Aorta (tissue), 5 donors: ENCODE measurements at places on chromosomes 4 and X. TPM values are rescaled to one million over a fixed set of nuclear protein-coding genes. Genes with fewer than 3 reads are reported as not detected.

HPGDS gene
- total RNA-seq, result 3.2 TPM

TRMT10A gene
- 3.3 TPM for total RNA-seq

GAGE1 gene
- not detected for total RNA-seq

BEX1 gene
- total RNA-seq, result 1.2 TPM

RNF212 gene
- total RNA-seq, result 8.9 TPM

RTL3 gene
- total RNA-seq, result 0.87 TPM

TEC gene
- 9.3 TPM for total RNA-seq

NAAA gene
- 41.4 TPM for total RNA-seq

MGAT4D gene
- total RNA-seq, result not detected

SOX3 gene
- total RNA-seq, result not detected

DDX60 gene
- total RNA-seq, result 24.4 TPM

ATOH1 gene
- not detected for total RNA-seq

CCKAR gene
- total RNA-seq, result not detected

UGT2A1 gene
- total RNA-seq, result not detected

MSANTD1 gene
- total RNA-seq, result 3.5 TPM

DNA sequence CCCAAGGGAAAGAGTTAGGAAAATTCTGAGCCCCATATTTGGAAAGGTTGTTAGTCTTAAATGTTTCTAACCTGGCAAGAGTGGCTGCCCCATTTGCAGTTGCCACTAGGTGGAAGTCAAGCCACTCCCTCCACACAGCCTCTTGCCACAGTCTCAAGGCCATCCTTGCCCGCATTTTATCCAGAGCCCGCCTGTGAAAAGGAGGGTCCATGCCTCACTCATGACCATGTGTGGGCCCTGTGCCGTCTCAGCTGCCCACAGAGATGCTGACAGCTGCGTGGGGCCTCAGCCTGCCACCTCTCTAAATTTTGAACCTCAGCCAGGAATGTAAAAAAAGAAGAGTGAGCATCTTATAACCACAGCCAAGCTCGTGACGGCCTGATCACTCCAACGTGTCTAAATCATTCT is 201.5 kb upstream of the FAM241A start:
- no peaks in the 10 kb centered on the region for H3K4me1 ChIP-seq
- no peaks in the 10 kb centered on the region for H3K36me3 ChIP-seq
- H3K27ac ChIP-seq, result no peak overlapping the region
- DNase-seq, result no peak
- H3K4me3 ChIP-seq, result no peak overlapping the region

GRCh38 chr4:73823760-73824159 is 12.7 kb upstream of the CXCL6 start:
- no peaks in the 10 kb centered on the region for H3K4me1 ChIP-seq
- no peak overlapping the region for H3K27ac ChIP-seq
- H3K4me3 ChIP-seq, result no peak overlapping the region
- no peaks in the 10 kb centered on the region for H3K36me3 ChIP-seq
- no peak for DNase-seq

DNA sequence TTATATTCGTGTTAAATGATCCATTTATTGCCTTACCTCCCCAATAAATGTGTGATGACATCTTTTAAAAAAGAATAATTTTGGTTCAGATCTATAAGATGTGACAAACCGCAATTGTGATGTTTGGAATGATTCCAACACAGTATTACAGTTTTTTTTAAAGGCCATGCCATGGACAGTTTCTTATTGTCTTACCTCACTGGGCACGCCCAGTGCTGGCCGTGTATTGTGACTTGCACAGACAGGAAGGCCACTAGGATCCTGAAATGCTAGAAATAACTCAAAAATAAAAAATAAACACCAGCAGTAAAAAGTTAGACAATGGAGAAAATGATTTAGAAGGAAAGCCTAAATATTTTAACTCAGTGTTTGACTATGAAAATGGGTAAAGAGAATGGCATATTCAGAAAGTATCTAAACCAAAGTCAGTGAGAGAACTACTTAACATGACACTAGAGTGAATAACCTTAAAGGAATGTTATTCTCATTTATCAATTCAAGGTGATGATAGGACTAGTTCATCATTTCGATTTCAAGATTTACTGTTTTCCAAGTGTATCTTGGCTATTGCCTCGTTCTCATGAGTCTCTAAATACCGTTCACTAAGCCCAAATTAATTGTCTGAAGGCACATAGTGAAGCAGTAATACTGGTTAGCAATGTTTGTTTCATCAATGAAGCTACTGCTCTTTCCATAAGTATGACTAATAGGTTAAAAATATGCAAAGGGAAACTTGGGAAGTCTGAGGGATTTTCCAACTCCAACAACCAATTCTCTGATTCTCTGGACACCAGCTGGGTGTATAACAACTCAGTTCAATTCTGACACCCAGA is 46.1 kb upstream of the VEGFC start:
- H3K4me1 ChIP-seq, result no peaks in the 10 kb centered on the region
- no peak overlapping the region for H3K4me3 ChIP-seq
- DNase-seq, result no peak
- H3K27ac ChIP-seq, result no peak overlapping the region

DNA sequence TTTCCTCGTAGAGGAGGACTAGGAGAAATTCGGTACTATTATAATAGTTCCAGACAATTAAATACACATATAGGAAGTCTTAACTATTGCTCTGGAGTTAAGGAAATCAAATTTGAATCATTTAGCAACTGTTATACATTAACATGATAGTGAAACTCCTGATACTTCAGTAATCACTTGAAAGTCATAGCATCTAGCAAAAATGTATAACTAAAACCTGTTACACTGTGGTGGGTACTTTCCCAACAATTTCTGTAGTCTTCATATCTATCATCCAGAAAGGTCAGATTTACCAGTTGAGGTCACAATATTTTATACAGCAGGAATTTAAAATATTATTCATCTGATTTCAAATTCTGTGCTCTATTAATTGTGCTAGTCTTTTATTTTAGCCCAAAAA is 669.6 kb upstream of the PCDH10 start:
- DNase-seq, result no peak
- H3K36me3 ChIP-seq, result no peaks in the 10 kb centered on the region
- H3K27me3 ChIP-seq, result no peaks in the 10 kb centered on the region
- H3K4me3 ChIP-seq, result no peak overlapping the region
- H3K27ac ChIP-seq, result no peak overlapping the region
- no peaks in the 10 kb centered on the region for H3K4me1 ChIP-seq

DNA sequence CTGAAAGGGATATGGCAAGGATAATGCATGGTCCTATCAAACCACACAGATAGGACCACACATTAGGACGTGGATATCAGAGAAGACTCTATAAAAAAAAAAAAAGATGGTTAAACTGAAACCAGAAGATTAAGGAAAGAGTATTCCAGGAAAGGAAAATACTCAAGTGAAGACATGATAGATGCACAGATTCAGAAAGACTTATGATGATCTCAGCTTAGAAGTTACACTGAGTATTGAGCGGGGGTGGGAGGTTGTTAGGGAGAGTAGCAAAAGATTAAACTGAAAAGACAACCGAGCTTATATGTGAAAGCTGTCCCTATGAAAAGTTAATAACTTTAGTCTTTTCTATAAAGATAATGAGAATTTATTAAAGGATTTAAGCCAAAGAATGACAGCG is 211.0 kb upstream of the EMCN start:
- no peak overlapping the region for H3K4me3 ChIP-seq
- H3K4me1 ChIP-seq, result no peaks in the 10 kb centered on the region
- no peak overlapping the region for H3K27ac ChIP-seq
- H3K27me3 ChIP-seq, result no peaks in the 10 kb centered on the region
- H3K36me3 ChIP-seq, result no peaks in the 10 kb centered on the region

DNA sequence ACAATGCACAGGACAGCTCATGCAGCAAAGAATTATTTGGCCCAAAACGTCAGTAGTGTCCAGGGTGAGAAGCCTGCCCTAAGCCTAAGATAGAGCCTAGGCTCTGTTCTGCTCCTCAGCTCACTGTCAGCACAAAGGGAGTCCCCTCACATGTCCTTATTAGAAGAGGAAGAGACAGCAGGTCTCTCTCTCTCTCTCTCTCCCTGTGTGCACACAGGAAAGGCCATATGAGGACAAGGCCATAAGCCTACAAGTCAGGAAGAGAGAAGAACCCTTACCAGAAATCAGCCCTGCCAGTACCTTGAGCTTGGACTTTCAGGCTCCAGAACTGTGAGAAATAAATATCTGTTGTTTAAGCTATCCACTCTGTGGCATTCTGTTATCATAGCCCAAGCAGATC is 20.4 kb downstream of the FAM184B start:
- no peaks in the 10 kb centered on the region for H3K36me3 ChIP-seq
- no peaks in the 10 kb centered on the region for H3K27me3 ChIP-seq
- no peak overlapping the region for H3K4me3 ChIP-seq
- DNase-seq, result no peak
- no peaks in the 10 kb centered on the region for H3K4me1 ChIP-seq

DNA sequence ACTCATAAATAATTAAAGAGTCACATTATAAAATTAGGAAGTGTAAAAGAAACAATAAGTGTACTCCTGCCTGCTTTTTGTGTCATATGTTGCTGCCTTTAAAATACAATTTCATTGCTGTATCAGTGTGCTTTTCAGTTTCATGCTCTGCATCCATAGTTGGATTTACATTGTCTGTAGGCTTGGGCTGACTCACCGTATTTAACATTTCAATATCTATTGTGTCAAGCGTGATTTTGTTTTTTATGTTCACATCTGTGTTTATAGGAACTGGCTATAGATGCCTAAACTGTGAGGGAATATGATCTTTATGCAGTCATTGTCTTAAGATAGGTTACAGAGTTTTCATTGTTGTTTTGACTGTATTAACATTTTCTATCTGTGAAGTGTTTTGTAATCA is 18.1 kb downstream of the CCSER1 start:
- H3K27me3 ChIP-seq, result no peaks in the 10 kb centered on the region
- no peak overlapping the region for H3K4me3 ChIP-seq
- H3K36me3 ChIP-seq, result no peaks in the 10 kb centered on the region
- no peak overlapping the region for H3K27ac ChIP-seq
- H3K4me1 ChIP-seq, result no peaks in the 10 kb centered on the region

DNA sequence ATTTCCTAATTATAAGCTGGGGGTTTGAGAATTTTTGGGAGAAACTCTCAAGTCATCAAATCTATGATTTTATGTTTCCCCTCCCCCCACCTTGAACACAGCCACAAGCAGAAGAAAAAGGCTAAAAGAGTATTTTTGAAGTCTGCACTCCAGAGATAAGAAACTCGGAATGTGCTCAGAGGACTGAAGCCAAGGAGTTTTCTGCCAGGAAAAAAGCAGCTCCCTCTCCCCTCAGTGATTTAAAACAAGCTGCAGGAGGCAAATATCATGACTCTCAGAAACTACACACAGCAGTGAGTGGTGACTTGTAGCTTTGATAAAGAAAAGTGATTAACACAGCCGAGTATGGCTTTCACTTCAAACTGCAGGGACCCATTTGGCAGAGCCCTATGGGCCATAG is 800.2 kb upstream of the FTHL17 start:
- no peak overlapping the region for H3K4me3 ChIP-seq
- H3K4me1 ChIP-seq, result peaks cover 2% of the 10 kb centered on the region
- H3K27ac ChIP-seq, result no peak overlapping the region
- no peak for DNase-seq

GRCh38 chr4:76729980-76730379 is 168.0 kb downstream of the SOWAHB start:
- no peak overlapping the region for H3K27ac ChIP-seq
- H3K36me3 ChIP-seq, result peaks cover 7% of the 10 kb centered on the region
- no peaks in the 10 kb centered on the region for H3K27me3 ChIP-seq

DNA sequence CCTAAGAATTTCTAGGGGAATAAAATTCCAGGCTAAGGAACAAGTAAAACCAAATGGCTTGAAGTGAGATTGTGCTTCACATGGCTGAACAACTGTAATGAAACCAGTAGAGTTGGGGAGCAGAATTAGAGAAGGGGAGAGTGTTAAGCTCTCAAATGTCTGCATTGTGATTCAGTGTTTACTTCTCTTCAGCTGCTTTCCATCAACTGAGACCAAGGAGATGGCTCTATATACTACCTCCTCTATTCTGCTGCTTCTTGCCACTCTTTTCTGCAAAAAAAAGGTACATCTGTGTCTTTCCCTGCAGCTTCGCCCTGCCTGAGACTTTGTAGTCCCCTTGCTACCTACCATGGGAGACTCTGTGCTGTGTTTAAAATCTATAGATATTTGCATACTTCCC is 73.5 kb downstream of the WDFY3 start:
- peaks cover 2% of the 10 kb centered on the region for H3K36me3 ChIP-seq
- DNase-seq, result no peak
- no peak overlapping the region for H3K27ac ChIP-seq
- no peak overlapping the region for H3K4me3 ChIP-seq
- no peaks in the 10 kb centered on the region for H3K27me3 ChIP-seq

DNA sequence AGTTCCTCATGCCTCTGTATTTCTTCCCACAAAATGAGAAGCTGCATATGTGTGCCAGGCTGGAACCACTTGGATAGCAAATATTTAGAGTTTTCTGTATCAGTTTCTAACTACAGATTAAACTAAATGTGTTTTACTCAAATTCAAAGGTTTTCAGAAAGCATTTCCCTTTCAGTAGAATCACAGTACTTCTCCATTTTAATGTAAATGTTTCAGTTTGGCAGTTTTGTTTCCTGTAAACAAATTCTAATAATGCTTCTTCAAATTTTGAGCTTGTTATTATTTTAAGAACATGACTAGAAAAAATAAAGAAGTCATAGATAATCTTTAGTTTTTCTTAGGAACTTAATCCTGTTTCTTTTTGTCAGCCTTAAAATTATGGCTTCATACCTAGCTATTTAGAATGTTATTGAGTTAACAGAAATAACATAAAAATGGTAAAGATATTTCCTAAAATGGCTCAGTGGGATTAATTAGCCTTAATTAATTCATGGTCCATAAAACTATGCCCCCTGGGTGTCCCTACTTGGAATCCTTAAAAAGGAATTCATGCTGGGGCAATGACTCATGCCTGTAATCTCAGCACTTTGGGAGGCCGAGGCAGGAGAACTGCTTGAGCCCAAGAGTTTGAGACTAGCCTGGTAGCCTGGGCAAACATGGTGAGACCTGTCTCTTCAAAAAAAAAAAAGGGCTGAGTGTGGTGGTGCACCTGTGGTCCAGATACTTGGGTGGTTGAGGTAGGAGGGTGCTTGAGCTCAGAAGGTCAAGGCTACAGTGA is 83.8 kb upstream of the GPR34 start:
- no peak overlapping the region for H3K4me3 ChIP-seq
- H3K27ac ChIP-seq, result no peak overlapping the region
- no peak for DNase-seq
- no peaks in the 10 kb centered on the region for H3K4me1 ChIP-seq
- no peaks in the 10 kb centered on the region for H3K27me3 ChIP-seq

DNA sequence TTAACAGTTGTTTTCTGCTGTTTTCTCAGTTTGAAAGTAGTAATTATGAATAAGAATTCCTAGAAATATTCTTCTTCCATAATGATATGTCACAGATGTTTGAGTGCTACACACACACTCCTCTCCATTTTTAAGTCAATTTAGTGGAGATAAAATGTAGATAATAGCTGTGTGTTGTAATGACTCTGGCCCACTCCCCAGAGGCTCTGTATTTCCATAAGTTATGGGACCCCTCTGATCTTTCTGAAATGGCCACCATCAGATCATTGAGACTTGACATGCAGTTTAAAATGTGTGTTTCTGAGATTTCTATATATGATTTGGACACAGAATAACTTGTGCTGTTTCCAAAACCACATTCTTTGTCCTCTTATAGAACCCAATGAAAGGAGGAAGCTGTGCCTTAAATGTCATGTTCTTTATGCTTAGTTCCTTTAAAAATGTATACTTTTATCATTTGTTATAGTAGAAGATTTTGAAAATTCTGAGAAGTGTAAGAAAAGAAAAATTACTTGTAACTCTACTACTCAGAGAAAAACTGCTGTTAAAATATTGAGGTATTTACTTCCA is 46.4 kb downstream of the GAB1 start:
- no peak overlapping the region for H3K27ac ChIP-seq
- no peaks in the 10 kb centered on the region for H3K27me3 ChIP-seq
- DNase-seq, result no peak
- H3K4me3 ChIP-seq, result no peak overlapping the region
- peaks cover 12% of the 10 kb centered on the region for H3K4me1 ChIP-seq
- no peaks in the 10 kb centered on the region for H3K36me3 ChIP-seq
